ENCODE measurements at places on chromosomes 12 and 14. TPM values are rescaled to one million over a fixed set of nuclear protein-coding genes. Genes with fewer than 3 reads are reported as not detected.
A peak's percentile ranks its signal among the peaks of the same experiment; 100 is the strongest.

- no peaks in the 10 kb centered on the region for H3K27me3 ChIP-seq
- DNase-seq = no peak
- H3K27ac ChIP-seq = no peak overlapping the region
- H3K4me1 ChIP-seq = peaks cover 25% of the 10 kb centered on the region
- no peak overlapping the region for H3K4me3 ChIP-seq
These were observed 10.4 kb upstream of the PLEKHG3 start for GRCh38 chr14:64693810-64694165.

DNA sequence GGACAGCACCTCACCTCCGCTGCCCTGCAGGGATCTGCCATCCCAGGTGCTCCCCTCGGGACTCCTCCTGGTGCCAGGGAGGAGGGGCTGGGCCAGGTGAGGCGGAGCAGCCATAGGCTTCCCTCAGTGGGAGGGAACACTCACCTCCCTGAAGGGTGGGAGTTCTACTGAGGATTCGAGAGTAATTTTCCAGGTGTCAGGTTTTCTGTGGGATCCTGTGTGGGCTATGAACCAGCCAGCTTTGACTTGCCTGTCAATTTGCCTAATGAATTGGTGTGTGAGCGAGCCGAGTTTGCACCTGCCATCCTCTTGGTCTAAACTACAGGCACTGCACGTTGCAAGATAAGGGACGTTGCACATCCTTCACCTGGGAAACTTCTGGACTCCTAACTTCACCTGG is 50.3 kb downstream of the NOC4L start:
- H3K27me3 ChIP-seq = no peaks in the 10 kb centered on the region
- no peak for DNase-seq
- no peaks in the 10 kb centered on the region for H3K36me3 ChIP-seq
- H3K4me1 ChIP-seq = peaks cover 9% of the 10 kb centered on the region

DNA sequence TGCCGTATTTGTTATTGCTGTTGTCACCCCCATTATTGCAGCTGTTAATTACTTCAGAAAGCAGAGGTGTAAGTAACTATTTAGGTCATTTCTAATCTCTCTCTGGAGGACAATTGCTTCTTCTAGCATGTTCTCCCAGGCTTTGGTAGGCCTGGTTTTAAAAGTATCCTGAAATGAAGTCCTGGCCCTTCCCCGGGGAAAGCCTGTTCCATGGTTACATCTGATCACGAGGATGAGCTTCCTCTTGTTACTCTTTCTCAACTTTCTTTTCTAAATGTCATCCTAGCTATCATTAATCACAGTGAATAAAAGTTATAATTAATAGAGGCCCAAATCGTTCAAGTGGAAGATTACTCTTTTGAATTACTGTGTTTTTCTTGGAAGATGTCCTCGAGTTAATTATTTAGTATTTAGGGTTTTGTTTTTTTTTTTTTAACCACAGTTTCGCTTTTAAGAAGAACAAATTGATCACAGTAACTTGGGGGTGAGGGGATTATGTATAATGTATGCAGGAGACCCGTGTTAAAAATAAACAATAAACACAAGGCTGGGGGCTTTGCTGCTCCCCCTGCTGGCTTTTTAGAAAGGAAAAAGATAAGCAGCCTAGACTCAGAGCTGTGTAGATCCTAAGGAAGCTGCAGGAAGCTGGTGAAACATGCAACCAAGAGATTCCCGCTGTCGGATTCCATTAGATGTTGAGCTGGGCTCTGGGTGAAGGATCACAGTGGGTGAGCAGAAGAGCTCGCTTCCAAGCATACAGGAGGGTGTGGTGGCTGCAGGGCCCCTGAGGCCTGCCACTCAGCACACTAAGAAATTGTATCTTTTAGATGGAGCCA is 420.1 kb downstream of the FUT8 start:
- peaks cover 19% of the 10 kb centered on the region for H3K27me3 ChIP-seq
- H3K27ac ChIP-seq = no peak overlapping the region

GRCh38 chr14:75877292-75877691 is 104.5 kb downstream of the TGFB3 start:
- no peaks in the 10 kb centered on the region for H3K36me3 ChIP-seq
- no peak overlapping the region for H3K4me3 ChIP-seq
- H3K27ac ChIP-seq = peak overlapping the region; percentile 96
- peaks cover 43% of the 10 kb centered on the region for H3K4me1 ChIP-seq
- H3K27me3 ChIP-seq = no peaks in the 10 kb centered on the region

DNA sequence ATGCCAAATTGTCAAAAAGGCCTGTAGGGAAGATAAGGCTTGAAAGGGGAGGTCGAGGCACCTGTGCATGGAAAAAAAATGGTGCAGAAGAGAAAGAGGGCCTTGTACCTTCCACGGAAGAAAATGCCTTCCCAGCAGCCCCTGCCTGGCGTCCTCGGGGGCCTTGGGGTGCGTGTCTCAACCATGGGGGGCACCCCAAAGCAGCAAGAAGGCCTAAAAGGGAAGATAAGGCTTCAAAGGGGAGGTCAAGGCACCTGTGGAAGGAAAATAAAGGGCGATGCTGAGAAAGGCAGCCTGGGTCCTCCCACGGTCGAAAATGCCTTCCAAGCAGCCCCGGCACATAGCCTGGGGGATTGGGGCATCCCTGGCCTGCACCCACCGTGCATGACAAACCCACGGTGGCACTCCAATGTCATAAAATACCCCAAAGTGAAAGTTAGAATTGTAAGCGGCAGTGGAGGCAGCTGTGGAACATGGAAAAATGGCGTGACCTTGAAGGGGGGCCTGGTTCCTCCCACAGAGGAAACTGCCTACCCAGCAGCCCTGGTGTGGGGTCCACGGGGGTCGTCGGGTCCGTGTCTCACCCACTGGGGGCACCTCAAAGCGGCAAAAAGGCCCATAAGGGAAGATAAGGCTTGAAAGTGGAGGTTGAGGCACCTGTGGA is 275.0 kb downstream of the ALG10 start:
- H3K27me3 ChIP-seq = no peaks in the 10 kb centered on the region
- DNase-seq = no peak
- no peak overlapping the region for H3K27ac ChIP-seq
- no peaks in the 10 kb centered on the region for H3K36me3 ChIP-seq
- no peaks in the 10 kb centered on the region for H3K4me1 ChIP-seq

The MGAT4C gene
- total RNA-seq = not detected

All from PC-3 (cell line).